ENCODE measurements at places on chromosomes 13 and 19.

- DNase-seq, result no peak
Observed at GRCh38 chr19:18635831-18636182, 1.0 kb upstream of the KLHL26 start.

DNA sequence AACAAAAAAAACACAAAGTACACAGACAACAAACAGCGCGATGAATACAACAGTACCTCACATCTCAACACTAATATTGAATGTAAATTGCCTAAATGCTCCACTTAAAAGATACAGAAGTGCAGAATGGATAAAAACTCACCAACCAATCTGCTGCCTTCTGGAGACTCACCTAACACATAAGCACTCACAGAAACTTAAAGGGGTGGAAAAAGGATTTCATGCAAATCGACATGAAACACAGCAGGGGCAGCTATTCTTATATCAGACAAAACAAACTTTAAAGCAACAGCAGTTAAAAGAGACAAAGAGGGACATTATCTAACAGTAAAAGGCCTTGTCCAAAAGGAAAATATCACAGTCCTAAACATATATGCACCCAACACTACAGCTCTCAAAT is 209.5 kb downstream of the ABCC4 start:
- DNase-seq, result no peak

DNA sequence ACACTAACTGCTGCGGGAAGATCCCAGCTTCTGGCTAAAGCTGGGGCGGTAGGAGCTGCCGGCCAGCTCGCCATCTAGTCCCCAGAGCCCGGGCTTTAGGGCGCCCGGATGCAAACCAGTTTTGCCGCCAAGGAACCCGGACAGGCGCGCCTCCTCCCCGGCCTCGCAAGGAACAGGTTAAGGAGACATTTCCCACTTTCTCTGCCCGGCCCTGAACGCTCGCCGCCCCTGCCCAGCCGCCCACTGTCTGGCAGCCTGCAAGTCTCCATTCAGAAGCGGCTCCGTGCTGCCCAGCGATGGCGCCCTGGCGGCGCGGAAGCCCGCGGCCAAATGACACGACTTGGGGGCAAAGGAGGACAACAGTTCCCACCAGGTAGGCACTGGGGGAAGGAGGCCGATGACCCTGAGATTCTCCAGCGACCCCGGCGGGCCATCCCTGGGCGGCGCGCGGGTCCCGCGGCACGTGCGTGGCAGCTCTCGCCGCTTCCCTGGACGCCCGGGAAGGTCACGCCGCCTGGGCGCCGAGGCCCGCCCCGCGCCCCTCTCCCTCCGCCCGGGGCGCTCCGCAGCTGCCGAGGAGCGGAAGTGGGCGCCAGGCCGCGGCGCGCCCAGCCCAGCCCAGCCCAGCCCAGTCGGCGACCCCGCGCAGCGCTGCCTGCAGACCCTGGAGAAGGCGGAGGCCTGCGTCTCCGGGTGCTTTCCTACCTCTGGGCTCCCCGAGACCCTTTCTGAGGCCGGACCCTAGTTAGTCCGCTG is 42.2 kb upstream of the HNRNPA1L2 start:
- DNase-seq, result no peak

GRCh38 chr13:31846961-31847752 is 107.8 kb downstream of the RXFP2 start:
- DNase-seq, result peak; percentile 5

GRCh38 chr13:101399365-101399764 is 16.9 kb downstream of the NALCN start:
- no peak for DNase-seq
